ENCODE measurements at places on chromosomes 12 and 14.
A peak's percentile ranks its signal among the peaks of the same experiment; 100 is the strongest.

DNA sequence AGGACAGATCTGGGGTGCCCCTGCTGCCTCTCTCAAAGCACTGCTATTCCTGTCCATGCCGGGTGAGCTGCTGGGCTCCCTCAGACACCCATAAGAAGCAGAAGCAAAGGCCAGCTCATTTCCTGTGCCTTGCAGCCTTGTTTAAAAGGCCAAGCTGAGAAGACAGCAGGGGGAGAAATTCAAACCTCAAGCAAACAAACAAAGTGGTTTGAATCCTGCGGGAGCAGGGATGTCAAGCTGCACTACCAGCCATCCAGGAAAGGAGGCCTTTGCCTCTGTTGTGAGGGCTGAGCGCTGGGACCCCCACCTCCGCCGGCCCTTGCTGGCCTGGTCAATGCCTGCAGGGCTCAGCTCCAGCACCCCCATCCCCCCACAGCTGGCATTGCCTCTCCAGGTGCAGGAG lies 176.5 kb downstream of the PIWIL1 start:
- no peak for DNase-seq

- DNase-seq, result no peak
These were observed 270.9 kb downstream of the CACNA1C start for GRCh38 chr12:2323532-2324255.

GRCh38 chr14:100288382-100289185 lies 17.7 kb downstream of the SLC25A29 start:
- DNase-seq, result no peak

- DNase-seq, result no peak
These were observed 1098.8 kb downstream of the TMEM121 start for GRCh38 chr14:106625186-106625585.

- DNase-seq, result no peak
These were observed 176.3 kb upstream of the FKBP4 start for GRCh38 chr12:2618291-2618995.

GRCh38 chr12:79983986-79984620 lies 49.2 kb upstream of the PPP1R12A start:
- DNase-seq, result no peak

DNA sequence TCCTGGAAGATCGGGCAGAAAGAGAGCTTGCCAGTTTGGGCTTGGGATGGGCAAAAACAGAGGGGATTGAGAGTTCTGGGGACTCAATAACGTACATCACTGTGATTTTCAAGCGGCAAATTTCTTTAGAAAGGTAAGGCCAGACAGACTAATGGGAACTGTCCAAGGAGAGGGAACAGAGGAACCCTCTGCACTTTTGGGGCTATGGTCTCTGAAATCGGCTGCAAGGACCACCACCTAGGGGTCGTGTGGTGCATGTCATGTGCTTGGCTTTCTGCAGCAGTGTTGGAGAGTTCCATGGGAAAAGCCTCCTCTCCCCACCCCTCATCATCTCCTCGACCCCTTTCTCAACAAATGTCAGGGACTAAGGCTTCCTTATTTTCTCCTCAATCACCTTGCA lies 79.6 kb downstream of the PPM1A start:
- DNase-seq, result no peak

DNA sequence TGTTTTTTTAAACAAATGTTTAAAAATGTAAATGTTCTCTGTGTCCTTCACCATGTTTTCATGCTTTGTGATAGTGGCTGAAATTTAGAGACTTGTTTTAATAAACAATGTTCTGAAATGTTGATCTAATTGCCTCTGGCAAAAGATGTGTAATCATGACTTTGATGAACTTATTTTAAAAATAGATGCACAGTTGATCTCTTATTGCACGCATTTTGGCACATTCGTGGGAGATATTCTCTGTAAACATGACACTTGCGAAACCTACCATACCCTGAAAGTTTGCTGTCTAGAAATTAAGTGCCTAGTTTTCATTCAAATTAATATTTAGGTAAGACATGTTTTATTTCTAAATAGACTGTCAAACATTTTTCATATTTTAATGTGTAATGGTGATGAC lies 119.7 kb upstream of the DNM1L start:
- no peak for DNase-seq

GRCh38 chr12:119804011-119804641 lies 73.0 kb downstream of the CIT start:
- no peak for DNase-seq

- DNase-seq, result peak; percentile 31
These were observed at the start of gene ARL6IP4 for GRCh38 chr12:122980183-122981035. TSS of gene ARL6IP4 (plus strand) at chr12:122980681. CDS start at chr12:122981140, 459 bp downstream.

DNA sequence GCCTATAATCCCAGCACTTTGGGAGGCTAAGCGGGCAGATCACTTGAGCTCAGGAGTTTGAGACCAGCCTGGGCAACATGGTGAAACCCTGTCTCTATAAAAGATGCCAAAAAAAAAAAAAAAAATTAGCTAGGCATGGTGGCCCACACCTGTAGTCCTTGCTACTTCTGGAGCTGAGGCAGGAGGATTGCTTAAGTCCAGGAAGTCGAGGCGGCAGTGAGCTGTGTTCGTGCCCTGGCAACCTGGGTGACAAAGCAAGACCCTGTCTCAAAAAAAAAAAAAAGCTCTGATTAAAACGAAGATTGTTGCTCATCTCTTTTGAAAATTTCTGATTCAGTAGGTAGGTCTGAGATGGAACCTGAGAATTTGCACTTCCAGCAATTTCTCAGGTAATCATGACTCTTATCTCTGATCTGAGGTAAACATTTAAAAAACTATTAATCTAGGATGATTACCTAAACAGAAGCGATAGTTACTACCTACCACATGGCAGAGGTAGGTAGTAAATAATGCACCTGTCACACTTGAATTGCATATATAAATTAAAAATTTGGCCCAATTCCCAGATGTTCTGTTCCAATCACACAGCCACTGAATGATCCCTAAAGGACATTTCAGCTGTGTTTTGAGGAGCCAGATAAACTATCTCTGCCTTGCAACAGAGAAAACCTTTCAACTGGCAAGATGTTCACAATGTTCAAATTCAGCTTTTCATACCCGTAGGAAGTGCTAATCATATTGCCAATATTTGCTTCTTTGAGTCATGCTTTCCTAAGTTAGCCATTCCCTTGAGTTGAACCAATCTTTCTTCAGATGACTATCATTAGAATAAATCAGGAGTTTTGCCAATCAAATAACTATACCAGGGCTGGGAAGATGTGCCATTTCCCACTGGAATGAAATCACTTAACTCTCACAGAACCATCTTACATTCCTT lies 4.2 kb upstream of the TEP1 start:
- no peak for DNase-seq

DNA sequence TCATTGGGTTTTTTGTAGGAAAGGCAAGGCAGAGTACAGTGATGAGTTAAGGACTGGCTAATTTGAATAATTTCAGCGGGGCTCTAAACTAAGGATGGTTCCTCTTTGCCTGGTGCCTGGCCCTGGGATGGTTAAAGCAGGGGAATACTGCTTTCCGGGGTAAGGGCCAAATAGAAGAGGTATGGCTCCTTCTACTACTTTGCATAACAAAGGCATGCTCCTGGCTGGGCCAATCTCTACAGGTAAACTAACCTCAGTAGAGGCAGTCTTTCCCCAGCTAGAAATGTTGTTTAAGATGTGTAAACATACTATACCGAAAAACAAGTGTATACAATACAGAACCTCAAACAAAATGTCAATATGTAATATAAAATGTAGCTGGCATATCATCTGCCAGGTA lies 1239.0 kb downstream of the SLC16A7 start:
- DNase-seq, result no peak
